ENCODE measurements at places on chromosomes 4 and X.

GRCh38 chr4:130197946-130198345, 1102.0 kb downstream of the C4orf33 start:
- DNase-seq, result no peak

DNA sequence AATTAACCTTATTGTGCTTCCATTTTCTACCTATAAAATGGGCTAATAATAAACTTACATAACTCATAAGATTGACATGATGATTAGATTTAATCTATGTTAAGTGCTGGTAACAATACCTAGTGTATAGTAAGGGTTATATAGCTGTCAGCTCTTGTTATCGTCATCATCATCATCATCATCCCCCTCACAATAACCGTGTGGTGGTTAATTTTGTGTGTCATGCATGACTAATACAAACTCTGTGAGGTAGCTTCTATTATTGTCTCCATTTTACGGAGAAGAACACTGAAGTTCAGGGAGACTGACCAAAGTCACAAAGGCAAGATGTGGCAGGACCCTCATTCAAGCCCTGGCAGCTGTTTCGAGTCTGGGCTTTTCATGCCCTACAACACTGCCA, 211.3 kb downstream of the PALLD start:
- DNase-seq, result no peak

- peak; percentile 59 for DNase-seq
Observed at GRCh38 chr4:89136525-89136924, 25.2 kb downstream of the TIGD2 start.

- no peak for DNase-seq
Observed at GRCh38 chr4:126354784-126355183, 1040.0 kb downstream of the FAT4 start.

GRCh38 chrX:117839544-117839943, 277.1 kb downstream of the KLHL13 start:
- no peak for DNase-seq

DNA sequence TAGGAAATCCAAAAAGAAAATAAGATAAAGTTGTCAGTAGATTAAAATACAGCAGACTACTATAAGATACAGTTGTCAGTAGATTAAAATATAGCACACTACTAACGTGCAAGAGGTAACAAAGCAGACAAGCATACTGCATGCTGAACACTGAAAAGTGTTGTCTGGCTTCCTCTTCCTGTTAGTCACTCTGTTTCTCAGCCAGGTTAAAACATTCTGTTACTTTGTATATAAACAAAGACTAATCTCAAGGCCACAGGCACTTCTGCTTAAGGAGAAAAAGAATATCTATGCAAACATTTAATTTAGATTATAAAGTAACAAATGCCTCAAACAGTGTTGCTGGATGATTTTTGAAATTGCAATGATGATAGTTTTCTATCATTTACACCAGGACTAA, 41.0 kb upstream of the SCD5 start:
- DNase-seq, result no peak

DNA sequence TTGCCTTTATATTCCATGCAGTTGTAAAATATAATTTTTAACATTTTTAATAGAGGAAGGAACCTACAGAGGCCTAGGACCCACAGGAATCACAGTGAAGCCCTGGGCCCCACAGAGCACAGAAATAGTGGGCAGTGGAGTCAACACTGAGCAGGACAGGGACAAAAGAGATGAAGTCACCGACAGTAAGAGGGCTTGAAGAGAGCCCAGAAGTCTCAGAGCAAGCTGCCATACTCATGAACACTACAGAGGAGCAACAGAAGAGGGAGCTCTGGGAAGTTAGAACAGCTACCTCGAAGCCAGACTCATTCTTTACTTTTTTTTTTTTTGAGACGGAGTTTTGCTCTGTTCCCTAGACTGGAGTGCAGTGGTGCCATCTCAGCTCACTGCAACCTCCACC, 149.3 kb upstream of the TENM3 start:
- no peak for DNase-seq

DNA sequence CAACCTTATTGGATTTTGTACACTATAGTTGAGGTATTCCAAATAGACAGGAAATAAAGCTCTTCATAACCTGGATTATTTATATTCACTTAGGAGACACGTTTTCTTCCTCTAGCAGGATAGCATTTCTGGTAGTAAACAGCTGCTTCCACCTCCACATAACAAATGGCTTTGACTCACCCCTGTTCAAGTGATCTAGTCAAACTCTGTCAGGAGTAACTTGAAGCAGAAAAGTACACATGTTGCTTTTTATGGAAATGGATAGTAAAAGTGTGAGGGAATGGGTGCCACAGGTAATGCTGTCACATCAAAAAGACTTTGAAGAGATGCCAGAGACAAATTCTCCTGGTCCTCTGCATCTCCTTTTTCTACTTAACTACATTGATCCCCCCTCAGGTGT, 258.7 kb upstream of the SLC7A11 start:
- no peak for DNase-seq

DNA sequence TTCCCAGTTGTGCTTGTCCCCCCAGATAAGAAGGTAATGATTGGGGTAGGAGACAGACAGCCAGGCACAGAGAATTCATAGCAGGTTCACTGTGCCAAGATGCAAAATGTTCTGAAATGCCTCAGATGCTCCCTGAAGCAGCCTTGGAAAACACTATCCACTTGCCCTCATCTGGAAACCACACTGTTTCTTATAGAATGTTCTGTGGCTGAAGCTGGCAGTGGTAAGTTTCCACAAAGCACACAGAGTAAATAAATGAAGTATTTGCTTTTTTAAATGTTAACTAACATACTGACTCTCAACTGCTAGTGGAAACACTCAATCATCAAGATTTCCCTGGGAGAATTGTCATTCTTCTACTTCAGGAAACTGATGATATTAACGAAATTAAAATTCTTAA, 311.4 kb downstream of the PRDM5 start:
- DNase-seq, result no peak

GRCh38 chr4:150212927-150213326, 134.7 kb downstream of the DCLK2 start:
- DNase-seq, result peak; percentile 83

DNA sequence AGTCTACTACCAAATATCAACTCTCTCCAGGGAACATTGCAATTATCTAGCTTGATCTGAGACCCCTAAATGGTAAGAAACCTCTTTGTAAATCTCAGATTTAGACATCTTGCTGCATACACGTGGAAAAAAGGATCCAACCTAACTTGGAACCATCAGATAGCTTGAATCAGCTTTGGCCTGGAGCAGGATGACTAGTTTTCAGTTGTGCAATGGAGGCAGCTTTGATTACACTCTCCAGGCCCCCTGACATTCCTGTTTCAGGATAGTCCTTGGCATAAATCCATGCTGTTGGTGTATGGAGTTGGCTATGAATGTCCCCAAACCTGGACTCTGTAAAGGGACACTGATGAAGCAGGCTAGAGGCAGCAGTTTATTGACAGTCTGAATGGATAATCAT, 1061.9 kb upstream of the TENM3 start:
- no peak for DNase-seq

DNA sequence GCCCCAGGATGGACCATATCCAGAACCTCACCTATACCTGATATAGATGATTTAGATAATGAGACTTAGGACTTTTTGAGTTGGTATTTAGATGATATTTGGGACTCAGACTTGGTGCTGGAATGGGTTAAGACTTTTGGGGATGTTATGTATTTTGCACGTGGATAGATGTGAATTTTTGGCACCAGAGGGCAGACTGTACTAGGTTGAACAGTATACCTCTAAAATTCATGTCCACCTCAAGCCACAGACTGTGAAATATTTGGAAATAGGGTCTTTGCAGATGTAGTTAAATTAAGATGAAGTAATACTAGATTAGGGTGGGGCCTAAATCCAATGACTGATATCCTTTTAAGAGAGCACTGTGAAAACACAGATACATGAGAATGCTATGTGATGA, 15.6 kb downstream of the RBM41 start:
- no peak for DNase-seq

- DNase-seq, result no peak
Observed at GRCh38 chr4:105598787-105599186, 46.4 kb downstream of the ARHGEF38 start.

DNA sequence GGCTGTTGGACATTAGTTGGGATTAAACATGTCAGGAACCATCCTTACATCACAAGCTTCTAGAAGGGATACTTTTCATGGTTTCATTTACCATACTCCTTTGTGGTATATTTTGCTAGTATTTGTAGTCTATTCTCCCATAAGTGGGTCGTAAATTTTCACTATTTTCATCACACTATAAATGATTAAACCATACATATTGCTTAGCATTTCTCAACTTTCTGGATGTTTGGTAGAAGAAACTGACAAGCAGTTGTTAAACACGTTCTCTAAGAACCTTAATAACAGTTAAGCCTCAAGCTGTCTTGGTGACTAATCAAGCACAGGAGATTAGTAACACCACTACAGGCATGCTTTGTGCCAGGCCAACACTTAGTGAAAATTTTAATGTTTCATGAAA, 375.5 kb downstream of the NAF1 start:
- DNase-seq, result no peak

GRCh38 chr4:21872101-21872500, 76.5 kb downstream of the KCNIP4 start:
- no peak for DNase-seq

GRCh38 chr4:83947830-83948193, 411.9 kb downstream of the GPAT3 start:
- no peak for DNase-seq

- no peak for DNase-seq
Observed at GRCh38 chrX:141164406-141164805, 12.5 kb downstream of the LDOC1 start.

- DNase-seq, result no peak
Observed at GRCh38 chr4:156516698-156517097, 454.9 kb downstream of the PDGFC start.

DNA sequence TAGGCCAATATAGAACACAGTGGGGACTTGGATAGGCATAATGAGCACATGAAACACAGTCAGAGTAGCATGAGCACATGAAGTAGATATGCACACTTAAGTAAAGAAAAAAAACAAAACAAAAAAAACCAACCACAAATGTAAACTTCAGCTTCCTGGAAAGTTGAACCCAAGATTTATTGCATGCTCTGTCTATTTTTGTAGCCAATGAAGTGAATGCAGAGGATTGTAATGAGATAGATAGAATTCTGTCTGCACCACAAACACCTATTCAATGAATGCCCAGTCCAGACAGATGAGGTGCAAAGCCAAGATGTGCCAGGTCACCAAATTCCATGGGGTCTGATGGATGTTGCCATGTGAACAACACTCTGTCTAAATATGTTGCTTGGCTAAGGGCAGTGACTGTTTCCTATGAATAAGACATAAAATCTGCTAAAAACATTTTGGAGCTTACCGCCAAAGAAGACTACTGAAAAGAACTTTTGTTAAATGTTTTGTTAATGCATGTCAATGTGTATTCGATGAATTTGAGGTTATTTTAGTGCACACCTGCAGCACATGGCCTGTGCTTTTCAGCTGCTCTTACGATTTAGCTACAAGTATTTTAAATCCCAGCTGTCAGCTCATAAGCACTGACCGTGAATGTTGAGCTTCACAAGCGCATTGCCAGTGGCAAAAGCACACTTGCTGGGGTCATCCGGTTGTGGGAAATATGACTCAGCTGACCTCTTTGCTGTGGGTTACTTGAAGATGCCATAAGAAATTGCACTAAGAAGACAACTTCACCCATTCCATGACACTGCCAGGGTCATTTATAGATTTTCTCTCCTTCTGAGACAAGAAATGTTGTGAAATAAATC, 374.8 kb upstream of the GNPDA2 start:
- no peak for DNase-seq

- no peak for DNase-seq
Observed at GRCh38 chr4:72529148-72529822, 39.7 kb downstream of the ADAMTS3 start.

GRCh38 chr4:107035819-107036583, at the start of gene DKK2:
Gene DKK2 (minus strand): TSS chr4:107036313. CDS start chr4:107035591, 722 bp downstream.
- DNase-seq, result no peak

DNA sequence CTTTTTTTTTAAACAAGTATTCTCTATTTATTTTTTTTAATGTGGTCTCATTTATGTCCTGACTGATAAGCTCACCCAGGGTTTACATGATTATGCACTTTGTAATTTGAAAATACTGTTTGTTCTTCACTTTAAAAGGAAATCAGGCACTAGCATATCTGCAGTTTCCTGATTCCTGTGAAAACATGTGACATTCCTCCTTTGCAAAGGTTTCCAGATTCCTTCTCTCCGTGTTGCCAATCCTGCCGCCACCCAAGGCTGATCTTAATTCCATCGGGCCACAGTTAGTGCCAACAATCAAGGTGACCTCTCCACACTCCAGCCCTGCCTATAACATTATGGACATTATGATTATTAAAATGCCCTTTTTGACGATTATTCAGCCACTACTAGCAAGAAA, 225.4 kb downstream of the PCDH7 start:
- no peak for DNase-seq

DNA sequence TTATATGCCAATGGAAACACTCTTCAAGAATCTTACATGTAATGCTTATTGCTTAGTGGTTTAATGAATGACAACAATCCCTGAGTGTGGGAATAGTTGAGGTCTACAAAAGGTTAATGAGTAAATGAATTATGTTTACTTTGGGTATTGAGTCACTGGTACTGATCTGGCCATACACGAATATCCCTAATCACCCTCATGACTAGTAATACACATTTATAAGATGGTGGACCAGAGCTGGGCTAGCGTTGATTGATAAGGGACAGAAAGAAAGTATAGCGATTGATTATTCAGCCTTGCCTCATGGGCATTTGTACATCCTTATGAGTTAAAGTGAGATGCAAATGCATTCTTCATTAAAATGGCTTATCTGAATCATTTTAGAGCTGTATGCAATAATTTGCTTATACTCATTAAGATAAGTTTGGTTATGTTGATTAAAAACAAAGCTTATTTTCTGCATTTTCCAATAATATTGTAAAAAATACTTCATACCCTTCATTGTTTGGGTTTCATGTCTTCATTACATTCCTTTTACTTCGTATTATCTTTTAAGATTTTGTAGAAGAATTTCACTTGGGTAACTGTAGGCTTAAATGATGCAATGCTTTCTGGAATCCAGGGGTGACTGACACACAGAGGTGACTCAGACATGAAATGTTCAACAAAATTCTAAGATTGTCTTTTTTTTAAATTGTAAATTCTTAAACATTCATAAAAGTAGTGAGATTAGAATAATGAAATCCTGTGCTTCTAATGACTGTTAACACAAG, 47.4 kb downstream of the FGF2 start:
- DNase-seq, result peak; percentile 15

DNA sequence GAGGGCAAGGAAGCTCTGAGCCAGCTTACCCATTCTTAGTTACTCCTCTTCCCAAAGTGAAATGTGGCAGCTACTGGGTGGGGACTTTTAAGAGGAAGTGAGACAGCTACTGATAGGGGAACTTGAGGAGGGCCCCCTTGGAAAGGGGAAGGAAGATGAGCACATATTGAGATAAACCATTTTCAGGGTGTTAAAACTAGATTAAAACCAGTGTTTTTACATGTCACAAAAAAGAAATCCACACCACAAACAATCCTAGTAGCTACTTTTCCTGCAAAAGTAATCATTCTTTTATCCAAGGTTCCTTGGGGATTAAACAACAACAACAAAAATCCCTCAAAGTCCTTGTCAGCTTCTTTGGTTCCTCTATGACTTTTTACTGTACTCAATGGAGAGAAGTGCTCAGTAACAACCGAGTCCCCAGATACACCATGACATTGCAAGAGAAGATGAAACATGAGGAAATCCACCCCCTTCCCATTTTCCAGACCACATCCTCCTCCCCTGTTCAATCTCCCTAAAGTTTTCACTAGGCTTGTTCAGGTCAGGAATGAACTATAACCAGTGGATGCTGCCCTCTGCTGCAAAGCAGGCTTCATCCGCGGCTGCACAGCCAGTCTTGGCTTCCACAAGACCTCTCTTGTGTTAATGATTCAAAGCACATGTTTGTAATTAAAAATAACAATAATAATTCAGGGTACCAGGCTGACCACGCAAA, 113.5 kb upstream of the TMEM164 start:
- no peak for DNase-seq
